ENCODE measurements at places on chromosomes 5 and 9. TPM values are rescaled to one million over a fixed set of nuclear protein-coding genes. Genes with fewer than 3 reads are reported as not detected.

The CDO1 gene
- total RNA-seq = 0.34 TPM

The IRX2 gene
- total RNA-seq = not detected

The OR1J2 gene
- total RNA-seq = not detected

The SPATA31C1 gene
- total RNA-seq = not detected

The GABRA1 gene
- total RNA-seq = not detected

DNA sequence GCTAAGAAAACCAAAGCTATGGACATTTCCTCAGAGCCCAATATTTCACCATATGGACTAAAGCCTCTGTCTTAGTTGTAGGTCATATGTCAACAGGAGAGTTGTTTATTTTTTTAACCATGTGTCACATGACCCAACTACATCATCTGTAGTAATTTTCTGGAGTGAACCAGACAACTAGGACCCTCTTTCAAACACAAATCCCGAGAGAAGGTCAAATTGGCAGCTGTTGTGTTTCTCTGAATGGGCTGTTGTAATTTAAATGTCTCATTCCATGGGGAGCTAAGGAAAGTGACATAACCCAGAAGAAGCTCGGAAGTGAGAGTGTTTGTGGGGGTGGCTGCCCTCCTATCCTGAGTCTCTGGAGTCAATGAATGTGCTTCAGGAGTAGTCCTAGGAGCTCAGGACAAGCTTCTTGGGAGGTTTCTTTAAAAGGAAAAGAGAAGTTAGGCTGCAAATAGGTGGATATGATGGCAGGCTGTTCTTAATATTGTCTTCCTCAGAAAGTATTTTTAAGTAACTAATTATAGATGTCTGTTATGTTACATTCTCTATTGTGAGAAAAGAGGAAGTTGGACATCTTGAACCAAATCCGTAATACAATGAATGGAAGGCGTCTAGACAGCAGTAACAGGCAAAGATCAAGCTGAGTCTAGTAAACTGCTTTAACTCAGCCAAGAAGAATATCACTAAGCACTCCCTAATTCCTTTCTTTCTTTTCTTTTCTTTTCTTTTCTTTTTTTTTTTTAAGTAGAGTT, 50.1 kb downstream of the TMEM167A start:
- DNase-seq = no peak

GRCh38 chr9:4009006-4009511, 290.8 kb downstream of the GLIS3 start:
- DNase-seq = no peak

- no peak for DNase-seq
Measured at GRCh38 chr9:79917421-79917820, 345.7 kb downstream of the TLE4 start.

GRCh38 chr5:136058039-136058971, 29.5 kb downstream of the TGFBI start:
- DNase-seq = peak; percentile 8

GRCh38 chr5:151780348-151780747, 8.6 kb downstream of the G3BP1 start:
- DNase-seq = no peak

DNA sequence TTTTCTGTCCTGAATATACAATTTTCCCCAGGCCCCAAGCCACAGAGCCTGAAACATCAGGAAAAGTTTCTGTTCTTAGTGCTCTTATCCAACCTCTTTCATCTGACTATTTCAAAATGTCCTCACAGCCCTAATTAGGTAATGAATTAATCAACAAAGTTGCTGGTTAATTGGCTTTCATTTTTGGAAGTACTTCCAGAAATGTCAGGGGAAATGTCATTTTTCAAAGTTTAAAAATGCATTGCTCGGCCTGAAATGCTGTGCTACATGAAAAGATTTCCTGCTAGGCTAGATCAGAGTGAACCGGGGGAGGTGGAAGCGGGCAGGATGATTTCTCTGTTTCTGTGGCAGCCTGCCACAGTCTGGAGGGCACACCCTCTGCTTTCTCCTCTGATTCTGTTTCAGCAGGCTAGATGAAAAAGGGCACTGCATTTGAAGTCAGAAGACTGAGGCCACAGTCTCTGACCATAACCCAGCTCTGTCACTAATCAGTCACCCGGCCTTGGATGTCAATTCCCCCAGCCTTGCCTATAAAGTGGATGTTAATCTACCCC, 55.9 kb upstream of the BARX1 start:
- DNase-seq = no peak

- DNase-seq = no peak
Measured at GRCh38 chr5:160479926-160480325, 58.3 kb downstream of the PTTG1 start.

GRCh38 chr9:96621618-96622017, 2.0 kb upstream of the CDC14B start:
- no peak for DNase-seq

DNA sequence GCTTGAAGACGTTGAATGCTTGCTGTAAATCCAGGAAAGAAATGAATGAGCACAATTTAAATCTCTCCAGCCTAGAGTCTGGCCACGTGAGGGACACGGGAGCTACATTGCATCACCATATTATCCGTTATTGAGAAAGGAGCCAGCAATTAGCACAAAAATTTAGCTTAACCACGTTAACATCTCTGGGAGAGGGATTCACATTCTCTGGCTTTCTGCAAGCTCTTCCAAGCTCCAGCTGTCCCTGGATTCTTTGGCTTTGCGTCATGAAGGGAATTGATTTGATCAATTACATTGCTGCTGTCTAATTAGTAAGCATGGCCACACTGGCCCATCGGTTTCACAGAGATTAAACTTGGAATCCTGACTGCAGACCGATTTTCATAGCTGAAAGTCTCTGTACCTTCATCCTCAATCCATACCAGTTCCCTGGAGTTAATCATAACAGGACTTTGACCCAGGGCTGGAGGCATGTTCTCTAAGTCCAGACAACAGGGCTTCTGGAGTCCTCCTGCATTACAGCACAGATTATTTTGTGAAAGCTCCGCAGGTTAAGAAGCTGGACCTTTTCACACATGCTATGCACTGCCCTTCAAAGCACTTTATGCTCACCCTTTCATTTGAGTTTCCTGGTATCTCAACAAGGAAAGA, 31.6 kb downstream of the ADRA1B start:
- DNase-seq = no peak

GRCh38 chr5:74081126-74081525, 455.1 kb downstream of the ARHGEF28 start:
- no peak for DNase-seq

DNA sequence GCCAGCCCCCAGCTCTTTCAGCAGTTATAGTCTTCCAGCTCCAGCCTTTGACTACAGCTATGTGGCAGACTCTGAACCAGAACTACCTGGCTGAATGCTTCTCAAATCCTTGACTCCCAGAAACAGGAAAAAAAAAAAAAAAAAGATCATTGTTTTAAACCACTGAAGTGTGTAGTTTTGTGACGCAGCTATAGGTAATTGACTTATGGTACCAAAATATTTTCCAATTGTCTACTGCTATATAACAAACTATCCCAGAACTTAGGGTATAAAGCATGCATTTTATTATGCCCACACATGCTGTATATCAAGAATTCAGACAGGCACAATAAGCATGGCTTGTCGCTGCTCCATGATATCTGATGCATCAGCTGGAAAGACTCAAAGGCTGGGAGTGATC, 127.1 kb upstream of the POC5 start:
- no peak for DNase-seq

- DNase-seq = no peak
Measured at GRCh38 chr5:84741056-84741455, 356.4 kb upstream of the EDIL3 start.

All from activated CD4-positive, alpha-beta memory T cell treated with anti-CD3 and anti-CD28 coated beads for 36 hours (primary cell).